ENCODE measurements at places on chromosomes 2 and 18. TPM values are rescaled to one million over a fixed set of nuclear protein-coding genes. Genes with fewer than 3 reads are reported as not detected.

DNA sequence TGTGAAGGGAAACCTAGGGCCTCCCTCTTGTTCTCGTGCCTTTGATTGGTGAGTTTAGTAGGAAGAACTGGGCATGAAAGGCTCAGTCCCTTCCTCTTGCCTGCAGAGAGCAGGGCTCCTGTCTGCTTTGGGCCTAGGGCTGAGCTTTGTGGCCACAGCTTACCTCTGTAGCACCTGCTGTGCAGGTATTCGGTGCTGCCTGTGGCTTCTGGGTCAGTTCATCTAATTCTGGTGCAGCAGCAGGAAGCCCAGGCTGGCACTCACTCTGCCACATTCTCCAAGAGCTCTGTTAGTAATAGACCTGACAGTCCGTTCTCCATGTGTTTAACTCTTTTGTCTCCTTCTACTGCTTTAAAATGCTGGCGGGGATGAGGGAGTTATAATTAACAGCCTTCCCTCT lies 96.5 kb downstream of the DLGAP1 start:
- no peaks in the 10 kb centered on the region for H3K27me3 ChIP-seq
- H3K4me3 ChIP-seq, result no peak overlapping the region
- no peaks in the 10 kb centered on the region for H3K4me1 ChIP-seq
- no peaks in the 10 kb centered on the region for H3K36me3 ChIP-seq

DNA sequence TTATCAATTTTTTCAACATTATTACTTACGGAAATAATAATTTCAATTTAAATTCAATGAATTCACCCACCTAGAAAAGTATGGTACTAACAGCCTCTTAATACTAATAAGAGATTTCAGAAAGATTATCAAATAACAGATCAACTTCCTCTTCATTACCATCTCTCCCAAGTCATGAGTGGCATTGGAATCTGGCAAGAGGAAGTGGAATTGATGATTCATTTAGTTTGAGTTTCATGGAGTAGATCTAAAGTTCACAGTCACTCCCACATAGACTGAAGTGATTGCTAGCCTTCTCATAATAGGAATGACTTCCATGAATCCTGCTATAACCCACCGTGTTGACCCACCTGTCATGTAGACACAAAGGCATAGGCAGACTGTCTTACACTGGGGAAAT lies 77.7 kb upstream of the WDR75 start:
- no peak overlapping the region for H3K27ac ChIP-seq
- DNase-seq, result no peak
- no peak overlapping the region for H3K4me3 ChIP-seq

- DNase-seq, result no peak
- H3K4me1 ChIP-seq, result no peaks in the 10 kb centered on the region
- no peaks in the 10 kb centered on the region for H3K27me3 ChIP-seq
- no peak overlapping the region for H3K4me3 ChIP-seq
- H3K27ac ChIP-seq, result no peak overlapping the region
Measured at GRCh38 chr18:70627182-70627802, 338.4 kb downstream of the SOCS6 start.

- no peak overlapping the region for H3K27ac ChIP-seq
- H3K36me3 ChIP-seq, result no peaks in the 10 kb centered on the region
- DNase-seq, result no peak
- no peak overlapping the region for H3K4me3 ChIP-seq
Measured at GRCh38 chr18:28040716-28041115, 136.2 kb downstream of the CDH2 start.

DNA sequence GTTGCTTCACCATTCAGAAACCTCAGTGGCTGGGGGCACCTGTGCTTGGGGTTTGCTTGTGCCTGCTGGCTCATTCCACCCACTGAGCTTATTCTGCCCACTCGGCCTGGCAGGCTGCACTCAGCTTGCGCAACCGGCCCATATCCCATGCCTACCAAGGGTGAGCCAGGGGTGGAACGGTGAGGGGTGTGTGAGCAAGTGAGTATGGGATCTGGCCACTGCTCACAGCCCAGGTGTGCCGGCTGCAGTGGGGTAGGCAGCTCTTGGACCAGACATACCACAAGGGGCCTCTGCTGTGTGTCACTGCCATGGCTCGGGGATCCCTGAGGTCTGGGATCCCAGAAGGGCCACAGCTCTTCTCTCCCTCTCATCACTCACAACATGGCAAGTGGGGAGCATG lies 1000.5 kb upstream of the CRIM1 start:
- H3K36me3 ChIP-seq, result no peaks in the 10 kb centered on the region
- no peaks in the 10 kb centered on the region for H3K4me1 ChIP-seq
- H3K27me3 ChIP-seq, result no peaks in the 10 kb centered on the region
- DNase-seq, result no peak

DNA sequence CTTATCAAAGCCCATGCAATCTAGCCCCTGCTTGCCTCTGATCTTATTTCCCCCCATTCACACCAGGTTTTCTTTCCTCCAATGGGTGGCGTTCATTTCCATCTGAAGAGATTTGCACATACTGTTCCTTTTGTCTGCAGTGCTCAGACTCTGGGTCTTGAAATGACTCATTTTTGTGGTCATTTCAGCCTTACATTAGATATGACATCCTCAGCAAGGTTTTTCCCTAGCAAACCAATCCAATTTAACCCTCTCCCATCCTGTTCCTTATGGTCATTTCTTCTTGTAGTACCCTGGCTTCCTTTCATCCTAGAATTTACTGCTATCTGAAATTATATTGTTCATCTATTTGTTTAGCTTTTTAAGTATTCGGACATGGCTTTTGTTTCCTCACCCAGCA lies 42.5 kb upstream of the SCN1A start:
- H3K27me3 ChIP-seq, result no peaks in the 10 kb centered on the region
- no peaks in the 10 kb centered on the region for H3K4me1 ChIP-seq
- no peak overlapping the region for H3K27ac ChIP-seq

DNA sequence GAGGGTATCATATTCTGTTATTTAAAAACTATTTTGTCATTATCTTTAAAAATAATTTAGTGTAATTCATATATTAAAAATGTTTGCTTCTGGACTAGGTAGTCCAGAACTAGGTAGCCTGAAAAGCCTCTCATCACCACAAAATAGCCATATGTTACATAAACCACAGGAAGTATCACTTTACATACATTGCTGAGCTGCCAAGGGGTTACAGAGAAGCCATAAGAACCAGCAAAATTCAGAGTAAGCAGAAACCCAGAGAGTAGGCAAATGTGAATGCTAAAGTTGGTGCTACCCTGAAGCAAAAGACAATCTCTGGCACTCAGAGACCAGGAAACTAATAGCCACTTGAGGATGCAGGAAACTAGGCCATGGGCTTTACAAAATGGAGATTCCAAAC lies 60.9 kb downstream of the LOXHD1 start:
- no peaks in the 10 kb centered on the region for H3K27me3 ChIP-seq
- no peaks in the 10 kb centered on the region for H3K4me1 ChIP-seq
- no peak overlapping the region for H3K27ac ChIP-seq
- DNase-seq, result no peak
- no peak overlapping the region for H3K4me3 ChIP-seq
- H3K36me3 ChIP-seq, result no peaks in the 10 kb centered on the region

- H3K4me3 ChIP-seq, result no peak overlapping the region
- no peaks in the 10 kb centered on the region for H3K4me1 ChIP-seq
- H3K27ac ChIP-seq, result no peak overlapping the region
- no peaks in the 10 kb centered on the region for H3K36me3 ChIP-seq
- no peak for DNase-seq
- H3K27me3 ChIP-seq, result no peaks in the 10 kb centered on the region
Measured at GRCh38 chr2:42367835-42368234, 6.8 kb upstream of the COX7A2L start.

- no peaks in the 10 kb centered on the region for H3K27me3 ChIP-seq
- no peak overlapping the region for H3K4me3 ChIP-seq
- H3K36me3 ChIP-seq, result no peaks in the 10 kb centered on the region
- peak overlapping the region; percentile 74 for H3K27ac ChIP-seq
- H3K4me1 ChIP-seq, result peaks cover 14% of the 10 kb centered on the region
Measured at GRCh38 chr2:26982102-26982742, 11.8 kb downstream of the MAPRE3 start.

DNA sequence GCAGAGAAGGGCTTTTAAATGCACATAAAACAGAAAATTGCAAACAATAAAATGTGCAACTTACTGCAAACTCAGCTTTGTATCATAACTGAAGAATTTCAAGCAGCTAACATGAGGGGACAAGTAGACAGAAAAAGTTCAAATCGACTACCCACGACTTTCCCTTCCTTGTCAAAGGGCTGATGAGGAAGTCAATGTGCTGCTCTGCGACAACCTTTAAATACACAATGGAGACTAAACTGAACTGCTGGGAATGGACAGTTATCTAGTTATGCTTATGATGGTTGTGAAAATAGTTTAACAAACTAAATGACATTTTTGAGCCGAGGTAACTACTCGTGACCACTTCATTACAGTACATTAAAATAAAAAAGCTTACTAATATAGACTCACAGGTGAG lies 84.1 kb downstream of the INO80D start:
- no peak overlapping the region for H3K4me3 ChIP-seq
- H3K27ac ChIP-seq, result no peak overlapping the region
- H3K36me3 ChIP-seq, result peaks cover 23% of the 10 kb centered on the region
- no peaks in the 10 kb centered on the region for H3K4me1 ChIP-seq
- no peaks in the 10 kb centered on the region for H3K27me3 ChIP-seq

GRCh38 chr2:46064396-46064795 lies 232.8 kb upstream of the EPAS1 start:
- H3K4me3 ChIP-seq, result no peak overlapping the region
- H3K27ac ChIP-seq, result no peak overlapping the region
- no peak for DNase-seq
- no peaks in the 10 kb centered on the region for H3K27me3 ChIP-seq

DNA sequence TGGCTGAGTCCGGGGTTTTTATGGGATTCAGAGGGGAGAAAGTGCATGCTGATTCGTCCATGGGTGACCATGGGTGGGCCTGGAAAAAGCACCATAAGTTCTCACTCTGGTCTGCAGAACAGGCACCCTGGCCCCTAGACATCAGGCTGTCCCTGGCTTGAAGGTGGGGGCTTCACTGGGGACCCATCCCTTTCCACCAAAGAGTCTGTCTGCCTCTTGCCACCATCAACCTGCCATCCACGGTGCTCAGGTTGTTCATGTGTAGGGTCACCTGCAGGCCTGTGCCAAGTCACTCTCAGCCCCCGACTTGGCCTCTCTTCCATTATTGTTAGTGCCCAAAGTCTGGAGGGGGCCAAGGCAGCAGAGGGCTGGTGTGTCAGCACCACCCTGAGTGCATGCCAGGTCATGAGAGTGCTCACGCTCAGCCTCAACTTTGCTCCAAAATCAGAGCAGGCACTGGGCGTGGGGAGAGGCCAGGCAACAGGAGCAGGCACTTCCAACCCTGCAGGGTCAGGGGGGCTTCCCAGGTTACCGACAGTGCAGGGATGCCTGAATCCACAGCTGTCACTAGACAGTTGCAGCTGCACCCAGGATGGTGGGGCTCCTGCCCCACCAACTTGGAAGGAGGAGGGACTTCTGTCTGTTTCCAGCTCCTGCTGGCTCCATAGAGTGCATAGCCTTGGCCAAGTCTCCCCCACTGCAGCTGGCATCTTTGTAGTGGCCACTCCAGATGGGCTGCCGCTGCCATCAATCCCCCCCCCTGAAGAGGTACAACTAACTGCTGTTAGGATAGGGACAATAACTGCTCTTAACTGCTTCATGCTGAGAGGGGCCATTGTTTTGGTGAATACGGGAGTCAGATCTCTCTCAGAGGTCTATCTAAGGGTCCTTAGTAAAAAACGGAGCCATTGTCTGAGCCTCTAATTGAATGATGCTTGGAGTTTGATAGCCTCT lies 209.3 kb downstream of the AKAIN1 start:
- H3K27ac ChIP-seq, result no peak overlapping the region
- no peaks in the 10 kb centered on the region for H3K27me3 ChIP-seq
- no peak overlapping the region for H3K4me3 ChIP-seq
- no peaks in the 10 kb centered on the region for H3K36me3 ChIP-seq

DNA sequence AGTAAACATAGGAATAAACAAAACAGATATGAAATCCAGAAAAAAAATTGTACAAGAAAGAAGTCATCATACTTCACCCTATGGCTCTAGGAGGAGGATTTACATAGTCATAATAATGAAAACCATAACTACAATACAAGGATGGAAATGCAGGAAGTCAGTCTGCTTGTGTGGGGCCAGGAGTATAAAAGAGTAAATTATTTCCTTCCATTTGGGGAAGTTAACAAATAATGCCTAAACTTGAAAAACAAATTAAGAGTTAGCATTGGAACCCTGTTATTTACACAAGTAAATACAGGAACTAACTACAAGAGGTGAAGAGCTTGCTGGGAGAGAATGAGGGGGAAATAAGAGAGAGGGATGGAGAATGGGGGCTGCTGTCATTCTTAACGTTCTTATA lies 15.4 kb downstream of the TMEM163 start:
- DNase-seq, result no peak
- no peak overlapping the region for H3K27ac ChIP-seq
- no peak overlapping the region for H3K4me3 ChIP-seq
- no peaks in the 10 kb centered on the region for H3K4me1 ChIP-seq

- DNase-seq, result no peak
- peaks cover 2% of the 10 kb centered on the region for H3K4me1 ChIP-seq
- no peaks in the 10 kb centered on the region for H3K36me3 ChIP-seq
- no peak overlapping the region for H3K4me3 ChIP-seq
Measured at GRCh38 chr2:128600581-128601297, 282.1 kb upstream of the HS6ST1 start.

GRCh38 chr2:33107690-33108482 lies 161.1 kb downstream of the LTBP1 start:
- no peak for DNase-seq
- no peaks in the 10 kb centered on the region for H3K36me3 ChIP-seq
- H3K4me3 ChIP-seq, result no peak overlapping the region
- H3K4me1 ChIP-seq, result peaks cover 2% of the 10 kb centered on the region
- H3K27ac ChIP-seq, result no peak overlapping the region

DNA sequence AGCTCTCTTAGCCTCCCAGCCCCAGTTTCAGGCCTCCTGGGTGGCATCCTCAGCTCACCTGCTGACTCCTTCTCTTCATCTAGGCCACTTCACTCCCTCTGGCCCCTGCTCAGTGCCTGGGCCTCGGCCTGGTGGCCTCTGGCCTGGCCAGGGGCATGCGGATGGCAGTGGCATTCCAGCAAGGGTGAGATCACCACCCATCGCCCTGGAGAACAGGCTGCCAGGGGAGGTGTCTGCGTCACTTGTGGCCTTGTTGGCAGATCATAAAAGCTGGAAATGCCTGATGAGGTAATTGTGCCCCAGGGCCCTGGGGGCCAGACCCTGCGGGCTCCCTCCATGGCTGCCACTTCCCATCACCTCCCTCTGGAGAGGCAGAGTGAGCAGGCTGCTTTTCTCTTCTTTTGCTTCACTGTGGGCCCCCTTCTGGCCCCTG lies 72.5 kb upstream of the SMAD2 start:
- H3K36me3 ChIP-seq, result no peaks in the 10 kb centered on the region
- no peak overlapping the region for H3K4me3 ChIP-seq
- DNase-seq, result no peak
- H3K27me3 ChIP-seq, result no peaks in the 10 kb centered on the region

TBR1 gene
- not detected for total RNA-seq

SDC1 gene
- total RNA-seq, result 269 TPM

- no peaks in the 10 kb centered on the region for H3K27me3 ChIP-seq
- peaks cover 5% of the 10 kb centered on the region for H3K4me1 ChIP-seq
- DNase-seq, result no peak
- no peak overlapping the region for H3K4me3 ChIP-seq
Measured at GRCh38 chr2:210199854-210200253, 25.4 kb downstream of the ACADL start.
